ENCODE measurements at places on chromosomes 11 and 22.
A peak's percentile ranks its signal among the peaks of the same experiment; 100 is the strongest.

DNA sequence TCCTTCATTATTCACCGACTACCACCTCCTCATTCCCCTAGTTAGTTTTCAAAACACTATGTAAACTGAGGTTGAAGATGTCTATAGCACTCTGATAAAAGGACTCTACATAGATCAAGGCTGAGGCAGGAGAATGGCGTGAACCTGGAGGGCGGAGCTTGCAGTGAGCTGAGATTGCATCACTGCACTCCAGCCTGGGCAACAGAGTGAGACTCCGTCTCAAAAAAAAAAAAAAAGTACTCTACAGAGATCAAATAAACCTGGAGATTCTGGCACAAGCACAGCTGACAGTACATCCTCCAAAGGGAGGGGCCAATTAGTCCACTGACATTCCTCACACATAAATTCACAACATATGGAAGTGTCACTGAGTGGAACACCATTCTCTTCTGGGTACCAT lies 31.0 kb downstream of the TSG101 start:
- DNase-seq, result no peak

- no peak for DNase-seq
These were observed 215.9 kb downstream of the BARX2 start for GRCh38 chr11:129591527-129591926.

- no peak for DNase-seq
These were observed 839 bp downstream of the CBY1 start for GRCh38 chr22:38657045-38657909.

- DNase-seq, result no peak
These were observed 205.6 kb downstream of the MAML2 start for GRCh38 chr11:96137373-96137772.

GRCh38 chr22:17845790-17846189 lies 71.5 kb upstream of the BID start:
- no peak for DNase-seq

GRCh38 chr22:26667140-26667539 lies 9.8 kb downstream of the MIAT start:
- no peak for DNase-seq

- no peak for DNase-seq
These were observed 307.5 kb downstream of the NTM start for GRCh38 chr11:131677828-131678470.

DNA sequence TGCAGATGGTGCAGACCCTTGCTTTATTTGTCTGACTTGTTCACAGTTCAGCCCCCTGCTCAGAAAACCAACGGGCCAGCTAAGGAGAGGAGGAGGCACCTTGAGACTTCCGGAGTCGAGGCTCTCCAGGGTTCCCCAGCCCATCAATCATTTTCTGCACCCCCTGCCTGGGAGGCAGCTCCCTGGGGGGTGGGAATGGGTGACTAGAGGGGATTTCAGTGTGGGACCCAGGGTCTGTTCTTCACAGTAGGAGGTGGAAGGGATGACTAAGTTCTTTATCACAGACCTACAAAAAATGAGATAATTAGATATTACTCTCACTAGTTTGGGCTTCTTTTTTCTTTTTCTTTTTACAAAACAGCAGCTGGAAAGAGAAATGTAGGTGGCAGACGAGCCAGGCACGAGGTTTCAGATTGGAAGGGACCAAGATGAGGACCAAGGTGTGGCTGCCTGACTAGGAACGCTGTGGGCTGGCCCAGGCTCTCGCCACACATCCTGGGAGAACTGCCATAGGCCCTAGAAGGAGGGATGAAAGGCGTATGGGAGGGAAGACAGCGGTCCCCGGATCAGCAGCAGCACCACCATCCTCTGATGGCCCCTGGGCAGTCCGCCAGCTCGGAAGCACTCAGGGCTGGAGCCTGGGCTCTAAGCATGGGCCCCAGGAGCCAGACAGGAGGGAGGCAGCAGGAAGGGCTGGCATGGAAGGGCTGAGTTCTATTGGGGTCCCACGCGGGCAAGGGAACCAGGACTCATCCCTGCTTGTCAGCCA lies 14.2 kb downstream of the TXN2 start:
- DNase-seq, result no peak

DNA sequence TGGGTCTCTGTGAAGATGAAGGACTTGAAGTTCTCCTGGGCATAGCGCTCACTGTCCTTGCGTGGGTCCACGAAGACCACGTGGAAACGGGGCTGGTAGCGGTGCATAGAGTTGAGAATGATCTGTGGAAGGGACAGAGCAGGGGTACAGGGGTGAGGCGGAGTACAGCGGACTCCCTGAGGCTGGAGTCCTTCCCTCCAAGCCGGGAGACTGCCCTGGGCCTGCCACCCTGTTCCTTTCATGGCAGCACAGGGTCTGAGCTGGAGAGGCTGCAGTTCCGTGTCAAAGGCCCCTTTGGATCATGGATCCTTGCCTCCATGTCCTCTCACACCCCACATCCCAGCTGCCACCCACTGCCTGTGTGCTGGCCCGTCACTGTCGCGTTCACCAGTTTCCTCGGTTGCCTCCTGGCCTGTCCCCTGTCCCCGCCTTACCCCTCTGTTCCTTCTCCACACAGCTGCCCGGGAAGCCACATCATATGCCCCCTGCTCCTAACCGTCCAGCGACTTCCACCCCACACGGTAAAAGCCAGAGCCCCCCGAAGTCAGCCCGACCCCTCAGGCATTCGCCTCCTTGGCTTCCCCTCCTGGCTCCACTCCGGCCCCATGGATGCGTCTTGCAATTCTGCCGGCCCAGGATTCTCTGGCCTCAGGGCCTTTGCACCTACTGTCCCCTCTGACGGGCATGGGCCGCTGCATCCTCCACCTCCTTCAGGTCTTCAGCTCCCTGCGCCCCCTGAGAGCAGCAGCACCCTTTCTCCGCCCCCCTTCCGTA lies 3.4 kb upstream of the NUDT8 start:
- no peak for DNase-seq

- no peak for DNase-seq
These were observed 26.4 kb upstream of the PANX2 start for GRCh38 chr22:50144005-50144614.

DNA sequence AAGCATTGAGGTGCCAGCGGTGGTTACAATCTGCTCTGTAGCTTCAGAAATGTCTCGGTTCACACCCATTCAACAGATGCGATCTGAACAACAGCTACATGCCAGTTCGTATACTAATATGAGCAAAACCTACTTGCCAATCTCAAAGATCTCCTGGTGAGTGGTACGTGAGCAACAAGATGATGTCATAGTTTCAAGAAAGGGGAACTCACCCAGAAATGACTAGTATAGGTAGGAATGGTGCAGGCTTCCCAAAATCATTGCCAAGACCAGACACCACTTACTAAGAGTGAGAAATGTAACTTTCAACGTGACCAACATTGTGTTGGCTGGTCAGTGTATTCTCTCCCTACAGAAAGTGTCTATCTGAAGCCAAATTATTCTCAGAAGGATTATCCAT lies 31.1 kb downstream of the OR6Q1 start:
- DNase-seq, result no peak

- no peak for DNase-seq
These were observed 44.4 kb downstream of the DCDC1 start for GRCh38 chr11:31325160-31325559.

DNA sequence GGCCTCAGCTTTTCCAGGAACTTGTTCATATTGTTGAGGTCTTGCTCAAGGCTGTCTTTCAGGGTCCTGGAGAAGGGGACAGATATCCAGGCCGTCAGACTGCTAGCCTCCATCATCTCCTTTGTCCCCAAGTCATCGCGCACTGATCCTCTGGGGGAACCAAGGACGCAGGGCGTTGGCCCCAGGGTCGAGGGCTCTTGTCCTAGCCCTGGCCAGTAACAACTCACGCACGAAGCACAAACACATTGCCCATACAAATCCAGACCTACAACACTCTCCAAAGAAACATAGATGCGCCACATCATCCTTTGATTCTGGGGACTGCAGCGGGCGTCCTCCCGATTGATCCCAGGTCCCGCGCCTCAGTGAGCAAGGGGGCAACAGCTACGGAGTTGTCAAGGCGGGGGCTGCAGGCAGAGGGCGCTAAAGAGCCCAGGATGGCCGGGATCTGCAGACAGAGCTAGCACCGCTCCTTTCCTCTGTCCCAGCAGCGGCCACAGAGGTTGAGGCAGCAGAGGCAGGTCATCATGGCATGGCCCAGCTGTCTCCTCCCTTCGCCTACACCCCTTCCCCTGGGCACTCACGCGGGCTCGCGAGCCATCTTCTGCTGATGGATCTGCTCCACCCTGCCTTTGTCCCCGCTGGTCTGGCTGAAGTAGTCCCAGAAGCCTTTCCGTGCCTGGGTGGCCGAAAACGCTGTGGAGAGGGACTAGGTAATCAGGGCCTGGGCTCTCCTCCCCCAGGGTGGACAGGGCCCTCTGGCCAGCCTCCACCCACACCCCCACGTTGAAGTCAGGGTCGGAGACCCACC lies 472 bp downstream of the APOA5 start:
- peak; percentile 66 for DNase-seq

DNA sequence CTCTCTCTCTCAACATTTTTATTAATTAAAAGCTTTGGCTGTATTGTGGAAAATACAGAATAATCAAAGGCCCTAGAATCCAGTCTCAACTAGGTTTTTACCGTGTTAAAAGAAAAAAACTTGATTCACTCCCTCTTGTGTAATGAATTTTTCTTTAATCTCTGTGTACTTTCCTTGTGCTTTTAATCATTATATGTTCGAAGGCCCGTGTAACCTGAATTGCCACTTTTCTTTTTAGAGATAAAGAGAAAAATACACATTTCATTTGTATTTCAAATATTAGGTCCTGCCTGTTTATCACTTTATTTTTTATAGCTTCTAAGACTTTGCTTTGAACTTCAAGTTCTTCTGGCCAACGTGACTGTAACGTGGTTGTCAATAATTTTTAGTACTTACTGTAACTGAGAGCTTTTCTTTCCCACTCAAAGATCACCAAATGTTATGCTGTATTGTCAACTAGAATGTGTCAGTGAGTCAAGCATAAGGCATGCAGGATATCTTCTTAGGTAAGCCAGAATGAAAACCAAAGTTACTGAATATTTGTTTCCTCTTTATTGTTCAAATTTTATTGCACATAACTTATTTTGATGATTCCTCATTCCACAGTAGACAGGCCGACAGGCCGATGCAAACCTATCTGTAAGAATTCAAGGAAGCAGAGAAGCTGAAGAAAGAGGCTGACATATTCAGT lies 23.3 kb upstream of the FAR1 start:
- no peak for DNase-seq

- DNase-seq, result no peak
These were observed 71.8 kb downstream of the UBASH3B start for GRCh38 chr11:122727101-122727929.

DNA sequence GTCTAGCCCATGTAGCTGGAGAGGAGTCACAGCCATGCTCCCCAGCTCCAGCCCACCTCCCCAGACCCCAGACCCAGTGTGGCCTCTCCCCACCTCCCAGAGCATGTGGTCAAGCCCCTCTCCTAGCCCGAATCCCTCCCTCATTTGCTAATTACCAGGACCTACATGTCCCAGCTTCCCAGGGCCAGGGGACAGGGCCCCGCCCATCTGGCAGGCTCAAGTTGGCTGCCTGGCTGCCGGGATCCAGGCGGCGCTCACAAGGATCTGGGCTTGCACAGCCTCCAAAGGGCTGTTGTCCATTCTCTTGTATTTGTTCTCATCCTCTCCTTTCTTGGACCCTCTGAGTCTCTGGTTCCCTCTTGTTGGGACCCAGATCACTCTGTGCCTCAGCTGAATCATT lies 4.6 kb upstream of the MIF start:
- no peak for DNase-seq

- DNase-seq, result no peak
These were observed 87.2 kb downstream of the CWF19L2 start for GRCh38 chr11:107370390-107370789.
